ENCODE measurements at places on chromosomes 13 and 19.

- DNase-seq, result no peak
Measured at GRCh38 chr19:12944104-12944674, 1.5 kb upstream of the RAD23A start.

DNA sequence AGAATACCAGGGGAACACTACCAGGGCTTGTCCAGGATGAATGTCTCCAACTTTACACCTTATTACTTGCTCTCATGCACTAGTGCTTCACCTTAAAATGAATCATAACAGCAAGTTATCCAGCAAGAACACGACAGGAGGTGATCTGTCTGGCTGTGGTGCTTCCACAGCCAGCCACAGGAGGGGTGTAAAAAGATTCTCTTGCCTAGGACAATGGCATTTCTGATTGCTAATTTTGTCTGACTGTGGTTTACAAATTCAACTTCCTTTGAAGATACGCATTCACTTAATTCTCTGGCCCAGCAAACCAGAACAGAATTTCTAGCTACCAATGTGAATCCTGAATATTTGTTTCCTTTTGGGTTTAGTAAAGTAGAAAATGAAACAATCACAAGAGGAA lies 23.1 kb upstream of the COG3 start:
- DNase-seq, result no peak

GRCh38 chr19:1041272-1041834 lies 1.4 kb downstream of the ABCA7 start:
- DNase-seq, result no peak

- DNase-seq, result no peak
Measured at GRCh38 chr19:3054972-3055740, 7.1 kb downstream of the TLE5 start.

DNA sequence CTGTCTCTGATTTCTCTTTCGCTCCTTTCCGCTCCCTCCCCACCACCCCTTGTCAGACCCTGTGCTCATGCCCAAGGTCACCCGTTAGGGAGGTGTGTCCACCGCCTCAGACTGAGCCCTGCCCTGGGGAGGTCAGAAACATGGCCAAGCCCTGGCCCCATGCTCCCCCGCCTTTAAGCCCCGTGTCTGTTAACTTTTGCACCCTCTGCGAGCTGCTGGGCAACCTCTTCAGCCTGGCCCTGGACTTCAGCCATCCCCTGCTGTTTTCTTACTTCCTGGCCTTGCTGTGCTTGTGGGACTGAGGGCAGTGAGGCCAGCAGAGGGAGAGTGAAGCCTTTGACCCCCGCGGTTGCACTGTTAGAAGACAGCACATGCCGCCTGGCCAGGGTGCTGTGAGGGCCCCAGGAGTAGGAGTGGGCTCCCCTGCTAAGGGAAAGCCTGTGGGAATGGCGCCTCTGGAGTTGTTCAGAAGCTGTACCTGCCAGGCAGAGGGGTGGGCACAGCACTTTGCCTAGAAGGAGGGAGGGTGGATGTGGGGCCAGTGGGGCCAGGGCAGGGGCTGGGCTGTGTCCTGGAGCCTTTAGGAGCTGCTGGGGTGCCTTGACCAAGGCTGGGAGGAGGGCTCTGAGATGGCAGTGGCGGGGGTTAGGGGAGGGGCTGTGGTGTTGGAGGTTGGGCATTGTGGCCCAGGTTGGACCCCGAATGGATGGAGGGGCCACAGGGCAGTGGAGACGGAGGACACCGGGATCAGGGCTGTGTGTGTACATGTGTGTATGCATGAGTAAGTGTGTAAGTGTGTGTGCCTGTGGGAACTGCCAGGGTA lies 7.9 kb downstream of the UPF1 start:
- no peak for DNase-seq

DNA sequence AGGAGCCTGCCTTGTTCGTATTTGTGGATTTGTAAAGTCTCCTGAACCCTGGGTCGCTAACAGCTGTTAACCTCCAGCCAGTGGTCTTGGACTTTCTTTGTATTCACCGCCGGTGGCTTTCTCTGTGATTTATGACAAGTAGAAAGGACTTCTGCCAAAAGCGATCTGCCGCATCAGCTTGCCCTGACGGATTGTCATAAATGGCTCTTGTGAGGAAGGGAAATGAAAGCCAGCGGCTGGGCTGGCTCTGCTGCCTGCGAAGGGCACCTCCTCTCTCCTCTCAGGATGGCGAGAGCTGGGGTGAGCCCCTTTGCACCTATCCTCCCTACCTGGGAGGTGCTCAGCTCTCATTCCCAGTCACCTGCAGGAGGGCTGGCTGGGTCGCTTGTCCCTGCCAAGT lies 25.6 kb downstream of the DHRS12 start:
- no peak for DNase-seq

GRCh38 chr19:14542711-14543328 lies 13.4 kb downstream of the TECR start:
- DNase-seq, result no peak

- no peak for DNase-seq
Measured at GRCh38 chr19:10079031-10079453, 7.1 kb upstream of the SHFL start.

DNA sequence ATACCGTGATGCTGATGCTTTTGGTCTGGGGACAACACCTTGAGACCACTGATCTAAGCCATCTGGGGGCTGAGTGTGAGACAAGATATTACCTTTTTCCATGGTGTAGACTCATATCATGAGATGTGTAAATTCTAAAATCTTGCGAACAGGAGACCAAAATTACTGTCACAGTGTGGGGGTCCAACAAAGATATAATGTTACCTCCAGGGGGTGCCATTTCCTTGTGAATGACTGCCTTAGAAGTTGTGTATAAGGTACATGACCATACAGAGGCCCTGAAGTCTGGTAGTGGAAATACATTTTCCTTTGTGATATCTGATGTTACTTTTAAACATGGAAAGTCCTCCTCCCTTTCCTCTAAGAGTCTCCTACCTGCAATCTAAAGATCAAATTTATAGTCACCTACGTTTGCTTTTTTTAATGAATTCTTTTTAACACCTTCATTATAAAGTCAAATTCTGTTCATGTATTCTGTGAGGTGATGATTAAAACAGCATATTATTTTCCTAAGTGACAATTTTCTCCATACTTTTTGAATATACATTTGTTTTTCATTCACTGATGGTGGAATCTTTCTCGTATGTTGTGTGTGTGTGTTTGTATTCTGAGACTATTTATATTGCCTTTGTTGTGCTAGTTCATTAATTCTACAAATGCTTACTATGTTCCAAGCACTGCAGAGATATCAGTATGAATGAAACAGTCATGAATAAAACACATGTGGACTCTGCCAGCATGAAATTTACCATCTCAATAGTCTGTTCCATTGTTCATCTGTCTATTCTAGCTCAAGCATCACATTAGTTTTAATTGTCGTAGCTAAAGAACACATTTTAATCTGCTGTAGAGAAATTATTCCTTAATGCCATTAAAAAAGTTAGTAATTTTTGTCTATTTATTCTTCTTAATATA lies 113.7 kb downstream of the RFC3 start:
- DNase-seq, result no peak

DNA sequence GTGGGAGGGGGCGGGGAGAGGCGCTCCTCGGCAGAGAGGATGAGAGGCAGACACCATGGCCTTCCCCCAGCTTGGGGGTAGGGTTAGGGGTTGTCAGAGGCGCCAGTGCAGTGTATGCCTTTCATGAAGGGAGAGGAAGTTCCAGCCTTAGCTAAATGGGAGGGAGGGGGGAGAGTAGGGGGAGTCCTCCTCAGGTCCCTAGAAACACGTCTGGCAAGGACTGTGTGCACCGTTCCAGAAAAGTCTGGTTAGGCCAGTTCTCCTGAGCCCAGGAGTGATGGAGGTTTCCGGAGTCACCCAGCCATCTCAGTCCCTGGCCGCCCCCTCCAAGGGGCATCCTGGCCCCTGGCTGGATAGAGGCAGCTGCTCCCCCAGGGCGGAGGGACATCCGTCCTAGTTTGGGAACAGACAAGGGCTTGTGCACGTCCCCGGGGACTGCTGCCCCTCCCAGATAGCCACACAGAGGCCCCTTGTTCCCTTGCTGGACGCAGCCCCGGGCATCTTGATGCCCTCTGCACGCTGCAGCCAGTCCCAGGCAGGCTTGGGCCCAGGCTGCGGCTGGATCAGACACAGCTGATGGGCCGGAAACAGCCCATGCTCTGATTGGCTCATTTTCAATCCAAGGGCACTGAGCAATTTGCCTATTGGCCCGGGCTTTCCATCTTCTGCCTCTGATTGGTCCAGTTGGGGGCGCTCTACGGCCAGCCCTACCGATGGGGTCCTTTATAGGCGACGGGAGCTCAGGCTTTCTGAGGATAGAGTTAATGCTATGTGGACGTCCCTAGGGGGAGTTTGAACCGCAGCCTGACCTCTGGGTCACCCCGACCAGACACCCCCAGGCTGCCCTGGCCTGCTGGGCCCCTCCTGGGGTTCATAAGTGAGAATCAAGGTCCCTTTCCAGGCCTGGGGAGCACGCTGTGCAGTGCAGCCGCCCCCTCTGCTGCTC lies 3.8 kb downstream of the S1PR2 start:
- DNase-seq, result no peak

DNA sequence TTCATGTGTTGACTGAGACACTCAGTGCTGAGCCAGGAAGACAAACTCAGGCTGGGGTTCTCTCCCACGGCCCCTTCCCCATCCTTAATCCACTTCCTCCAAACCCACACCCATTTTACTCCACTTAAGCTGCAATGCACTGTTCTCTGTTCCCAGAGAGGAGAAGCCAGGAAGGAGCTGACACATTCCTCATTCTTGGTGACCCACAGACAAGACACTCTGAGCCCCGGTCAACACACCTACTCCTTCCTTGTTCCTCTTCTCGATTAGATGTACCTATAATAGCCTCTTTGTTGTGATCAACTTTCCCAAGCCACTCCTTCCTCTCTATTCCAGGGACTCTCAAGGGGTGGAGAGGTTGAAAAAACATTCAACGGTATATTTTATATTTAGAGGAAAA lies 47.1 kb downstream of the INSR start:
- DNase-seq, result no peak

DNA sequence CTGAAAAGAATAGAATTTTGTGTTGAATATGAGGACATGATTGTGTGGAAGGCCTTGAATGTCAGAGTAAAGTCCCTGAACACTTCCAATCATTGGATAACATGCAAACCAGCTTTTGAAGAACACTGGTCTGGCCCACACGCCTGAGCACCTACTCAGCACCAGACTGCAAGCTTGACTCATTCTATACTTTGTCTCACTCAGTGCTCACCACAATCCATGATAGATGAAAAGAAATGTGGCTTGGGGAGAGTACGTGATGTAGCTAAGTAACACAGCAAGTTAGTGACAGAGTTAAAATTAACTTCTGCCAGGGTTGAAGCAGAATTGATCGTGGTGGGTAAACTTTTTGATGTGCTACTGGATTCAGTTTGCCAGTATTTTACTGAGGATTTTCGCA lies 12.0 kb downstream of the DLEU7 start:
- DNase-seq, result no peak

DNA sequence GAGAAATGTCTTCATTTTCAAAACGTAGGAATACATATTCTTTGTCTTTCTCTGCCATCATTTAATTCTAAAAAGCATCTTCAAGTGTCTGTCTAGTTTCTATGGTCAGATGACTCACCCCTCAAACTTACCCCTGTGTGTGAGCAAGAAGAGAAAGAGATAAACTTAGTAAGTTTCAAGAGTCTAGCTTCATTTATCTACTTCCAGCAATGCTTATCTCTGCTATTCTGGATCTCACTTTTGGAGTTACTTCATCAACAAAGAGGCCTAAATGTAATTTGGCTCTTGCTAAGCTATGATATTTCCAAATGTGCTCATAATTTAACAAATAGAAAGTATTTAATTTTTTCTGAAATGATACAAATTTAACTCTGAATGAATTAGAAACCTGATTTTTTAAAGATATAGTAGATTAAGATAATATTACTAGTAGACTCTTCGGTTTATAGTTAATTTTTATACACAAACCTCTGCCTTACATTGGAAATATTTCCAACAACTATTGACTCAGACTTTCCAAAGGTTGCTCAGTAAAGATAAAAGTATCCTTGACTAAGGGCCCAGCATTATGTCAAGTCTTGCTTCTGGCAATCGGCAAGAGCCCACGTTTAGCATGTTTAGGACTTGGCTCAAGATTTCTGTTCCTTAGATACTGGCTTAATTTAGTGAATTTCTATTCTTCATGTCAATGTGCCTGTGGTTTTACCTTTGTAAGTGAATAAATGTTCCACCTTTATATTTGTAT lies 1511.0 kb upstream of the SLC10A2 start:
- DNase-seq, result no peak

DNA sequence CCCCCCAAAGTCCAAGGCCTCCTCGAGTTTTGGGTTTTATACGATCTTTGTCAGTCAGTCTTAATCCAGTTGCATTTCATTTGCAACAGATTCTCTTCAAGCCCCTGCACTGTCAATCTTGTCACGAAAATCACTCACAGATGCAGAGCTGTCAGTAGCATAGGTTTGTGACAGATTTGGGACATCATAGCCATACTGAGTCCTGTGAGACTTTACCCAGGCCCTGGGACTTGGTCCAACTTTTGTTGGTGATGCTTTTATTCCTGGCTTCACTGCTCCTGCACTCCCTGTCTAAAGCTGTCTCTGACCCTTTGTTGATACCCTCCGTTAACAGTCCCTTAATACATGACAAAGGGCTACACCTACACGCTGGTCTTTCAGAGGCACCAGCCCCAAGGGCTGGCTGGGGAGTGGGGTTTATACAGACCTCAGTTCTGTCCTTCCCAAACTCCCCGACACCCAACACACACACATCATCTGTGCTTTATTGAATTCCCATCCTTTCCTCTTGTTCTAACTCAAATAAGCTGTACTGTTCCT lies 36.0 kb downstream of the PABPC3 start:
- DNase-seq, result no peak

GRCh38 chr19:31256593-31256960 lies 92.7 kb downstream of the TSHZ3 start:
- no peak for DNase-seq

DNA sequence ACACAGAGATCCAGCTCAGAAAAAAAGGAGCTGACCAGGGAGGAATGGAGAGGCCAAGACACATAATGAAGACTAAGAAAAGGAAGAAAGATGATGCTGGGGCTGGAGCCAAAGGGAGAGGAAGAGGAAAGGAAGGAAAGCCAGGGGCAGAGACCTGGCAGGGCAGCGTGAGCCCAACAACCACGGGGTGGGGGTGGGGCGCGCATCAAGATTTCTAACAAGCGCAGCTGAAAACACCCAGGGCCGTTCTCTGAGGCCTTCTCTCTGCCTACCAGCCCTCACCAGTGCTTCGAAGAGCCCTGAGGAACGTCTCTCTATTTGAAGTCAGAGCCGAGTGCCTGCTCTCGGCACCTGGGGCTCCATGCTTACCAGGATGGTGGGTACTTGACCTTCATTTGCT lies 23.6 kb upstream of the POU2F2 start:
- no peak for DNase-seq

- no peak for DNase-seq
Measured at GRCh38 chr19:45913874-45914830, at the start of gene NANOS2. TSS of gene NANOS2 (minus strand) at chr19:45914778. CDS start at chr19:45914693, 85 bp downstream.
